ENCODE measurements at places on chromosomes 12 and 14.

DNA sequence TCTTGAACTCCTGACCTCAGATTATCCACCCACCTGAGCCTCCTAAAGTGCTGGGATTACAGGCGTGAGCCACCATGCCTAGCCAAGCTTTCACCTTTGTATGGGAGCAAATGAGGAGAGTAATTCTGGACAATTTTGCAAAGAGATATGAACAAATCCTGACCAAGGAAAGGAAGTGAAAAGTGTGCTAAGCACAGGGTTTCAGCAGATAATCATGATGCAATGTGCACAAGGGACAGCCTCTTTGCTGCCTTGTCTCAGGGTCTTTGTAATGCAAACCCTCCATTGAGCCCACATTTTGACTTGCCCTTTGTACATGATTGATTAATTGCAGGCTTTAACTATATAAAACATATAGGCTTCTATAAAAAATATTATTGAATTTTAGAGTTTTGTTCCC lies 9.2 kb upstream of the PYGL start:
- no peak for DNase-seq

GRCh38 chr12:86264451-86265328 lies 8.5 kb upstream of the MGAT4C start:
- DNase-seq = no peak

DNA sequence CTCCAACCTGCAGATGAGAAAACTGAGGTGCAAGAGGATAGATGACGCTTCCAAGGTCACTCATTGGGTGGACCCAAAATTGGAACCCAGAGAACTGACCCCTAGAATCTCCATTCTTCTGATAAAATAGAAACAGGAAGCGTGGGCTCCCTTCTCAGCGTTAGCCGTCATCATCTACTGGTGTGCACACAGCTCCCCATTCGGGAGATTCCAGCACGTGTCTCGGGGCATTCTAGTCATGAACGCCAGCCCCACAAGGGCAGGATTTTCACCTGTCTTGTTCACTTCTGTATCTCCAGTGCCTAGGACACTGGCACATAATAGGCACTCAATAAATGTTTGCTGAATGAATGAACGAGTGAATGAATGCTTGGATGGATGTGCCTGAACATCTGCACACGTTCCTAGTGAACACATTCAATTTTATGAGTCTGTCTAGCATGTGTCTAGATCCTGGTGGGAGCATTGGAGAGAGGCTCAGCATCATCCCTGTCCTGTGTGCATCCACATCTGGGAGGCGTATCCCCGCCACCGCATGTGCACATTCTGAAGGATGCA lies 30.5 kb downstream of the RASAL1 start:
- no peak for DNase-seq

GRCh38 chr14:102848830-102849525 lies 71.7 kb downstream of the TRAF3 start:
- no peak for DNase-seq

- DNase-seq = no peak
Observed at GRCh38 chr12:131869871-131870418, 24.5 kb upstream of the ULK1 start.

GRCh38 chr14:57089901-57090300 lies 178.8 kb downstream of the EXOC5 start:
- DNase-seq = no peak

DNA sequence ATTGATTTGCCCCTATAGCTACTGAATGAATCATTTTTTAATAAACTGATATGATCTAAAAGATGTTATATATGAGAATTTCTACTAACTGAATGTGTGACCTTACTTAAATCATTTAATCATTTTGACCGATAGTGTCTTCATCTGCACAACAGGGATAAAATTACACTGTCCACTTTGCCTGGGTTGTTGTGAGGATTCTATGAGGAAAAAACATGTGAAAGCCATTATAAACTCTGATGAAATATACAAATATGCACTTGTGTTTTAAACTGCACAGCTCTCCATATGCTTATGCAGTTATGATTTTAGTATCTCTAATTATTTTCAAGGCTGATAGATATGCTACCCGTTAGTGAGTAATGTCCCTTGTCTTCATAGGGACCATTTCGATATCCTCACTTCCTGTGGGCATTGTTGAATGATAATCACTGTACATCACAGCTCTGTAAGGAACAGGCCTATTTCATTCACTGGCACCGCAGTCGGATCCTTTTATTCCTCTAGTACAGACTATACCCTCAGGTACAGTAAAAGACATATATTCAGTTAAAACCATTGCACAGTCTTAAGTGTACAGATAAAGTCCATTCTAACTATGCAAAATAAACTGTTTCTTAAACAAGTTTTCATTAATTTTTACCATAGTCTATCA lies 88.7 kb upstream of the RAP1B start:
- DNase-seq = no peak

GRCh38 chr12:25494926-25495325 lies 58.2 kb downstream of the LMNTD1 start:
- DNase-seq = no peak

- DNase-seq = no peak
Observed at GRCh38 chr14:91229005-91229382, 15.5 kb downstream of the GPR68 start.

DNA sequence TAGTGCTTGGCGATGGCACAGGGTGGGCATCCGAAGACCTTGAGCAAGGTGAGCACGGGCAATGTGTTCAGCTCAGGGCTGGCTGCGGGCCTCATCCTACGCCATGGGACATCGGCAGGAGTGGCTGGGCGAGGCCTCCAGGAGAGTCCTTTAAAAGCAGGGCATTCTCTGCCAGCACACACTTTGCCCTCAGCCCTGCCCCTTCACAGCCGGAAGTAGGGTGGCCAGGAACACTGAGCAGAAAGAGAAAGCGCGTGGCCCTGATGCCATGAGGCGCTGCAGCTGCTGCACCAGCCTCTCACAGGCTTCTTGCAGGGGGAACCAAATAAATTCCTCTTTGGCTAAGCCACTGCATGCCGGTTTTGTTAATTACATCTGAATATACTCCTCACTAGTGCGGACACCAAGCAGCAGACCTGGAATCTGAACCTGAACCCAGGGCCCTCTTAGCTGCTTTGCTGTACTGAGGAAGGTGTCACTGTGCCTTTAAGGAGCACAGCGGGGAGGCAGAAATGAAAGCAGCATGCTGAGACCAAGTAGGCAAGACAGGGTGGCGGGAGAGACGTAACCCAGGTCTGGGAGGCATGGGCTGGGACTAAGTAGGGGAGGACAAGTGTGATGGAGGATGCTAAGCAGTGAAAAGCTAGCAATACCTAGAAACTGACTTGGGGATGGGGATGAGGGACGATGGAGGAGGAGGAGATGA lies 155.2 kb downstream of the TTC7B start:
- no peak for DNase-seq

DNA sequence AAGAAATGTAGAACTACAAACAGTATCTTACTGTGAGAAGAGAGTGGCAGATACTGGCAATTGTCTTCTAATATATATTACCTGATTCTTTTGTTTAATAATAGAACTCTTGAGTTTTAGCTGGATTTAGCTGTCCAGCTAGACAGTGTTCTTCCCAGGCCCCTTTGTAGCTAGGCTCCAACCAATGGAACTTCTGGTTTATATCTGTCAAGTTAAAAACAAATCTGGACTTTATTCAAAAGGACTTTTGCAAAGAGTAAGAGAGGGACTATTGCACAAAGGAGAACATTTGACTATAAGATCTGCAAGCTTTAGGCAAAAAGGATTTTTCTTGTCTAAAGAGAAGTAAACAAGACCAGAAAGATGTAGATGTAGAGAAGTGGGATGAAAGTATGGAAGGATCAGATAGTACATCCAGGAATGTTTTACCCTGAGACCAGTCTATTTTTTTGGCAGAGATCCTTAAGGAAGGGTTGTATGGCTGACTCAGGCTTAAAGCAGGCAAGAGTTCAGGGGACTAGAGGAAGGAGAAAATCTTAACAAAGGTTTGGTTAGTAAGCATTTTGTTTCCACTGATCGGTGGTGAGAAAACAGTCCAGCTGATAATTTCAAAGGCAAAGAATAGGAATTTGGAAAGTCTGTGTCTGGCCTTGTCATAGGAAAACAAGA lies 111.1 kb upstream of the PLEKHA5 start:
- DNase-seq = no peak

GRCh38 chr12:119843100-119843499 lies 34.0 kb downstream of the CIT start:
- DNase-seq = no peak

All from stimulated activated CD8-positive, alpha-beta memory T cell treated with anti-CD3 and anti-CD28 coated beads, Interleukin-2, amount 100 ng/mL, for 48 hours (primary cell).